ENCODE measurements at places on chromosomes 1 and 21. TPM values are rescaled to one million over a fixed set of nuclear protein-coding genes. Genes with fewer than 3 reads are reported as not detected.

DNA sequence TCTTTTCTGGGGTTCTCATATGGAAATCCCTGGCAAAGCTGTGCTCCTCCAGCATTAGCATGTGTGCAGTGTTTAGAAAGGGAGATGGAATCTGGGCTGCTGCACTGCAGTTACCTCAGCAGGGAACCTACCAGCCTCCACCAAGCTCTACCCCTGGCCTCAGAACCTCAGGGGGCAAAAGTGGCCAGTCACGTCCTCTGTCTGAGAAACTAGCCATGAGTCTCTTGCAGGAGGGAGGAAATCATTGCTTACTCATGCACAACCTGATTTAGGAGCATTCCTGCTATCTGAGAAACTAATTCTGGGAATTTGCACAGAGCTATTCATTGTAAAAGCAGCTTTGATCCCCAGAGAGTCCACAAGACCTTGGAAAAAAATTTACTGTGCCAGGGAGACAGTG lies 80.6 kb upstream of the IPO9 start:
- no peak for DNase-seq

DNA sequence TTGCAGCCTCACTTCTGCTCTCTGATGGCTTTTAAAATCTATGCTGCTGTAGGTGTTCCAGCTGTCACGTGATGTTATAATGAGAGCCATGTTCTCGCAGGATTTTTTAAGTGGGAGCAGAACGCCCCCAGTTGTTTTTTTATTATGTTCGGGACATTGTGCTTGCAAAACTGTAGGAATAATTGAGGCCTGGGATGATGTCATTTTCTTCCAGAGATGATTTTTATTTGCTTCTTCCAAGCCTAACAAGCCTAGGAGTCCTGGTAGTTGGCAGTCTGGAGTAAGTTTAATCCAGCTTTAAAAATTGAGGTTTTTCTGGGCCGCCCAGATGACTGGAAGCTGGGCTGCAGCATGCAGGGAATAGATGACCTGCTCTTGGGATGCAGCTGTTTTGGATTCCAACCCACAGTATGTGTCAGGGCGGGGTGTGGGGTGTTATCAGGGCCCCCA lies 34.6 kb upstream of the CHIT1 start:
- no peak for DNase-seq

DYNLT4 gene
- 0.79 TPM for total RNA-seq

DNA sequence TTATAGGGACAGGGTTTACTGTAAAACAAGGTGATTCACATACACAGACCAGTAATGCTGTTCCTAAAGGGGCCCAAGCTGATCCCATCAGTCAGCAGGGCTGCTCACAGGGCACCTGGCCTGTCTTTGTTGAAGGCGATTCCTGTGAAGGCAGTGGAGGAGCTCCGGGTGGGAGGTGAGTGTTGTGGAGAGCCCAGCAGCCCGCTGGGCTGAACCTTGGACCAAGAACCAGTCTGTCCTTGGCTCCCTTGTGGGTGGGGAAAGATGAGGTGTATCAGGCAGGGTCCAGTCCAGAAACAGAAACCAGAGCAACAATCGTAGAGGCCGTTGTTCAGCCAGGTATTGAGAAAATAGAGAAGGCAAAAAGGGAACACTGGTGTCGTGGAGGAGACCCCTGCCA lies 12.5 kb downstream of the PDXK start:
- no peak for DNase-seq

DNA sequence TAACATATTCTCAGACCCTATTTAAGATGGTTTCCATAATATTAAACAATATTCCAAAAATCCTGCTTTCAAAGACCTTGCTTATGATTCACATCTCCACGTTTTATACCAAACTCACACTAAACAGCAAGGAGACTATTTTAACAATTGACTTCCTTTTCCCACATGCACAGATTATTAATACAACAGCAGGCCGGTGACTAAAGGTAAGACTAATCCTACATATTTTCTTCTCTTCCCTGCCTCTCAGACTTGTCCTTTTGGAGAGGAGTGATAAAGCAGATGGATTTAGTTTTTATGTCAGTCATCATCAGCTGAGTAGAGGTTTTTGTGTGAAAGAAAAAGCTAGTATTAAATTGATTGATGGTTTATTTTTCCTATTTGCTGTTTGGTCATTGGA lies 400.6 kb downstream of the NTNG1 start:
- no peak for DNase-seq

GJA8 gene
- total RNA-seq = not detected

GRCh38 chr1:174789399-174789798 lies 210.3 kb upstream of the CACYBP start:
- DNase-seq = no peak

DNA sequence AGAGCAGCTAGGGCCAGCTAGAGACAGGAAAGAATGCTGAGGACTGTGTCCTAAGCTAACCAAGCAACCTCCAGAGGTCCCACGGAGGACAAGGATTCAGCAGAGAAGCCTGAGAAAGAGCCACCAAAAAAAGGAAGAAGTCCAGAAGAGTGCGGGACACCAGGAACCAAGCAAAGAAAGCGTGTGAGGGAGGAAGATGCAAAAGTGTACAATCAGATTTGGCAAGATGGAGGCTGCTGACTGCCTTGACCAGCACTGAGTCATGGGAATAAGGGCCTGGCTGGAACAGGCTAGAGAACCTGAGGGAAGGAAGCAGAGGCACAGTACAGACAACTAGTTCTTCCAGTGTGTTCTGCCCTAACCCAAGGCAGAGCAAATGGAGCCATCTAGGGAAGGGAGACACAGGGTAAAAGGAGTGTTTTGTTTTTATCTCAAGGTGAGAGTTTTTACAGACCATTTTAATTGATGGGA lies 18.5 kb downstream of the TP53BP2 start:
- DNase-seq = no peak

All from progenitor cell of endocrine pancreas (in vitro differentiated cells).